ENCODE measurements at places on chromosomes 12 and 14.
A peak's percentile ranks its signal among the peaks of the same experiment; 100 is the strongest.

DNA sequence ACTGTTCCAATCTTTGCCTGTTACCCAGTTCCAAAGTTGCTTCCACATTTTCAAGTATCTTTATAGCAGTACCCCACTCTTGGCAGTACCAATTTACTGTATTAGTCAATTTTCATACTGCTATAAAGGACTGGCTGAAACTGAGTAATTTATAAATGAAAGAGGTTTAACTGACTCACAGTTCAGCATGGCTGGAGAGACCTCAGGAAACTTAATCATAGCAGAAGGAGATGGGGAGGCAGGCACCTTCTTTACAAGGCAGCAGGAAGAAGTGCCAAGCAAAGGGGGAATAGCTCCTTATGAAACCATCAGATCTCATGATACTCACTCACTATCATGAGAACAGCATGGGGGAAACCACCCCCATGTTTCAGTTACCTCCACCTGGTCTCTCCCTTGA, 215.0 kb downstream of the SNAPC1 start:
- DNase-seq, result no peak

DNA sequence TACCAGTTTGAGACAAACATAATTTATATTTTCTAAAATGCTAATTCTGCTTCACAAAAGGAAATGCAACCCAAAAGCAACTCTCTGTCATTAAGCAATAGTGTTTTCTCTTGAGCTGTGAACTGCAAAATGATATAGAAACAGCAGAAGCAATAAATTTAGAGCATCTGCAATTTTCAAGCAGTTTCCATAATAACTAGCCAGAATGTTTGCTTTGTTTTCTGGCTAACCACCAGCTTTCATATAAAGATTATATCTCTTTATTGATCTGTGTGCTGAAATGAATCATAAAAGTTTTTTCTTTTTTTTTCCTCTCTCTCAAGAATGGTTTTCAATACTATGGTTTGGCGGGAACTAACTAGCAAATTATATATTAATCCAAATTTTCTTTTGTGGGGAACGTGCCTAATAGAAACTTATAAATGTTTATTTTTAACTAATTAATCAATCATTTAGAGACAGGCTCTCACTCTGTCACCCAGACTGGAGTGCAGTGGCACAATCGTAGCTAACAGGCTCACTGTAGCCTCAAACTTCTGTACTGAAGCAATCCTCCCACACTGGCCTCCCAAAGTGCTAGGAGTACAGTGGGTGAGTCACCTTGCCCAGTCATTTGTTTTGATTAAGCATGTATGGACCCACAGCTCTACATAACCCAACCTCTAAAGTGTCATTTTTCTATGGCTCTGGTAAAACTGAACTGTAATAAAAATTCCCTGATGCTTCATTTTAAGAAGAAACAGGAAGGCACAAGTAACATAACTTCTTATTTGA, 830.1 kb upstream of the MGAT4C start:
- DNase-seq, result peak; percentile 6

GRCh38 chr12:69238589-69239351, 599 bp upstream of the CPSF6 start:
- DNase-seq, result no peak

- DNase-seq, result no peak
These were observed at the start of gene KDM2B for GRCh38 chr12:121580959-121581685. Gene KDM2B (minus strand): TSS chr12:121581023. CDS start chr12:121580911, 112 bp downstream.

DNA sequence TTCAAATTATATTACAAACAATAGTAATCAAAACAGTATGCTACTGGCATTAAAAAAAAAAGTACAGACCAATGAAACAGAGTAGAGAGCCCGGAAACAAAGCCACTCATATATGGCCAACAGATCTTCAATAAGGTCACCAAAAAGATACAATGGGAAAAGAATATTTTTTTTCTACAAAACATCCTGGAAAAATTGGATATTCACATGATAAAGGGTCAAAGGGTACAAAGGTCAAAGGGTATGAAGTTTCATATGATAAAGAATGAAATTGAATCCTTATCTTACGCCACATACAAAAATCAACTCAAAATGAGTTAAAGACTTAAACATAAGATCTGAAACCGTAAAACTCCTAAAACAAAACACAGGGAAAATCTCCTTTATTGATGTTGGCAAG, 168.5 kb upstream of the PELI2 start:
- DNase-seq, result no peak

DNA sequence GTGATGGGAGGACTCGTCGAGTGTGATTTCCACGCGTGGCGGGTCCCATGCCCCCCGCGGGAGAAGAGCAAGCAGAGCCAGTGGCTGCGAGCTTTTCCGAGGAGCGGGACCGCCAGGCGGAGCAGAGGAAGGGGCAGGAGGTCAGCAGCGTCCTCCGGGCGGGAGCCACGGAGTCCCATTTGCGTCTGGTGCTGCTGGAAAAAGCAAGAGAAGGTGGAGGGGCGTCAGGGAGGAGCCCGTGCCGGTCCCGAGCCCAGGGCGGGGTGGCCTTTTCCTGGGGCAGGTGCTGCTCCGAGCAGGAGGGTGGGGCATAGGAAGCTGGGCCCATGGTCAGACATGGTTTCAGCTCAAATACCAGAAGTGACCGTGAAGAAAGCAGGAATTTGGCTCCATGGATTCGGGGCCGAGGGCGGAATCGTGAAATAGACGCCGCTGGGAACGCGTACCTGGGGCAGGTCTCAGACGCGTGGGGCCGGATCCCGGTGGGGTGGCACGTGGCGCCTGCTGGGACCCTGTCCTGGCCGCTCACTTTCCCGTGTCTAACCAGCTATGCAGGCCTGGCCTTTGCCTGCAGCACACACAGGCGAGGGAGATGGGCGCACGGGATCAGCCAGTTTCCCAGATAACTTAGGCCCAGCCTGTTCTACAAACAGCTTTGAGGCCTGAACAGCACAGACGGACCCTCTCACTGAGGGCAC, 60.0 kb downstream of the GALNT9 start:
- no peak for DNase-seq

DNA sequence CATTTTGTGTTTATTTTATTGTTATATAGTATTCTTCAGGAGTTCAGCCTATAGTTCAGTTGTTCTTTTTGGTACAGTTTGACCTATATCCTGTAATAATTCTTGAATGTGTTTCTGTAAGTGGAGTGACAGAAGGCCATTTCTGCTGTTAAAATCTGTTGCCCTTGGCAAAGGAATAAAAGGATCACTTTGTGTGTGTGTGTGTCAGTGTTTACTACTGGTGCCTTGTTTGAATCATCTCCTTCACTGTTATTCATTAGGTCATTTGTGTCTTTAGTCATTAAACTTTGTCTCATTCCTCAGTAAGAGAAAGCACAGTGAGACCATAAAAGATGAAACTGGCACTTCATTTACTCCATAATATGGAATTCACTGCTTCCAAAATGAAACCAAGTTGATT, 130.7 kb downstream of the TMTC2 start:
- peak; percentile 63 for DNase-seq

GRCh38 chr12:132501204-132501940, 11.4 kb downstream of the FBRSL1 start:
- DNase-seq, result no peak

- no peak for DNase-seq
These were observed 48.3 kb downstream of the SFSWAP start for GRCh38 chr12:131759176-131759575.

DNA sequence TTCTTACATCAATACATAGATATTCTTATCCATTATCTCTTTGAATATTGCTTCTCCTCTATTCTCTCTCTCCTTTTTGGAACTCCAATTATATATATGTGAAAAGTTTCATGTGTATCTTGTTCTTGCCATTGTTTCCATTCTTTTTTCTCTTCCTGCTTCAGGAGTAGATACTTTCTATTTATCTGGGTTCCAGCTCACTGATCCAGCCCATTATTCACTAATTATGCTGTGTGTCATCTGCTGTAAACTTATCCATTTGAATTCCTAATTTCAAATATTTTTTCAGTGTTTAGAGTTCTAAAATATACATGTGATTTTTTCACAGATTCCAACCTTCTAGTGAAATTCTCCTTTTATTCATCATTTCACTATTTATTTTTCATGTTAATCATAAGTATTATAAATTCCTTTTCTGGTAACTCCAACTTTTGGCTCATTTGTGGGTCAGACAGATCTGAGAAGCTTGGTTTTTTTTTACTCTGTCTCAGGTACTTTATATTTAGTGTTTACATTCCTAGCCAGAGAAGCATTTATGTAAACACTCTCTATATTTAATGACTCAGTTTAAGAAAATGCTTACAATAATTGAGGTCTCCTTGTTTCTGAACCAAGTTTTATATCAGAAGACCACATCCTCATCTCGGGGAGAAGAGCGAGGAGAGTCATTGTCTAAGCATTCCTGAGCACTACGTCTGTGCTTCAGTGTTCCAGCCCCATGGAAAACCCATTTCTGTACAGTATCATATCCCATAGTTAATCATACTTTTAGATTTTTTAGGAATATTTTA, 15.9 kb upstream of the AMIGO2 start:
- peak; percentile 98 for DNase-seq

- no peak for DNase-seq
These were observed 15.6 kb upstream of the TFCP2 start for GRCh38 chr12:51188359-51189051.

DNA sequence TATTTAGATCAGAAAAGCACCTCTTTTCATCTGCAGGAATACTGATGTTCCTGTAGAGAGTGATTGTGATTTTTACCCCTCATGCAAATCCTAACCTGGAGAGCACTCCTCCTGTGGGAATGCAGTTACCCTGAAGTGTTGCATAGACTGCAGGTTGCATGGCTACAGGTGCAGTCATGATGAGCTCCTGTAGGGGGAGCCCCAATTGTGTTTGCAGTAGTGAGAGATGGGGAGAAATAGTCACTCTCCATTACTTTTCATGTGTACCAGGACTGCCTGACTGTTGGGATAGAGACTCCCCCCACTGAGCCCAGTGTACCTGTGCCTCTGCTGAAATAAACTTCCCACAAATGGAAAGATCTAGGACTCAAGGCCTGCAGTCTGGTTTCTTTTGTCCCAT, 1086.5 kb downstream of the SLC6A15 start:
- no peak for DNase-seq

- no peak for DNase-seq
These were observed 92.2 kb upstream of the DAAM1 start for GRCh38 chr14:59096303-59096702.

DNA sequence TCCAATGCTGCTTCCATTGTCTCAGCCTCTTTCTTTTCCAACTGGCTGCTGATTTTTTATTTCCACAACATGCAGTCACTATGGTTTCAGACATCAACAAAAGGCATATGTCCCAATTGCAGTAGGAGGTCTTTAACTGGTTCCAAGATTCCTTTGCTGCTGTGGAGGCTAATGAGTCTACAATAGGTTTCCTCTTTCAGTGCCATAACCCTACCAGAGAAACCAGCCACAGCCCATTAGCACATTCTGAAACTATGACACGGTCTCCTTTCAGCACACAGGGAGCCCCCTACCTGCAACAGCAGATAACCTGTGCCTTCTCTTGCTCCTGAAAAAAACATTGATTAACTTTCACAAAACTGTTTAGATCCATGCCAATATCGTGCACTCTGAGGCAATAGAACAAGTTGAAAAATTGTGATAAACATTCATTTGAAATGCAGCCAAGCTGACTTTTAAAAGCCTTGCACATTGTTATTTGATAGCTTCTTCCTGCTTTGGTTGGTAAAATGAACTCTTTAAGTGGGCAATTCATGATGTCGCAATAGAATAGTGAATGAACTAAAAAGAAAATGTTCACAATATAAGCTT, 32.4 kb downstream of the PLEKHG7 start:
- no peak for DNase-seq

DNA sequence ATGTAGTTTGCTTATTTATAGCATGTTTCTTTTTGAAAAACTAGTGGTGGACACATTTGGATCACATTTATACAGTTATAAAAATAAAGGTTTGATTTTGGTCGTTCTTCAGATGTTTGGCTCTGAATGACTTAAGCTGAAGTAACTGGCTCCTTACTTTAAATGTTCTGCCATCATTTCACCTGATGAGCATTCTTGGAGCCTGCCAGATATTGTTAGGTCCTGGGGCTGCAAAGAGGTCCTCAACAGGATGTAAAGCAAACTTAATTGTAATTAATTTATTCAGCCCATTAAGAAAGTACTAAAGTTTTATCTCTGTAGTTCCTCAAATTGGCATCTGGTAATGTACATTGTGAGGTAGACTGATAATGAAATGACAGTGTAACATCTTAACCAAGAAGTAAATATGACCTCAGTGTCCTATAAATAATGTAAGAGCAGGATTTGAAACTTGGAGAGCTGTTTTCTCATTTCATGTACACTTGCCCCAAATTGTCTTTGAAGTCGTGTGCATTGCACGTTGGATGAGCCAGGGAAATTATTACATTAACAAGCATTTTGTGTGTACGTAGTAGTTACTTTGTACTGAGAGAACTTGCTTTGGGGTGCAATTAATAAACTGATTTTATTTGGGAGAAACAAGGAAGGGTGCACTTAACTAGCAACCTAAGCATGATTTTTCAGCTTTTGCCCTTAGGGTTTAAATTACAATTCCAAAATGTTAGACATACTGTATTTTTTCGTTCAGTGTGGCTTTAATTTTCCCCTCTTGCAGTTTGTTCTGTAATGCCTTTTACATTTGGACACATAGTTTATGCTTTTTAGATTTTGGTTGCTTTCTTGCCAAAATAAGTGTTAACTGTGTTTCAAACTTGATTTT, 7.5 kb downstream of the EIF5 start:
- no peak for DNase-seq

DNA sequence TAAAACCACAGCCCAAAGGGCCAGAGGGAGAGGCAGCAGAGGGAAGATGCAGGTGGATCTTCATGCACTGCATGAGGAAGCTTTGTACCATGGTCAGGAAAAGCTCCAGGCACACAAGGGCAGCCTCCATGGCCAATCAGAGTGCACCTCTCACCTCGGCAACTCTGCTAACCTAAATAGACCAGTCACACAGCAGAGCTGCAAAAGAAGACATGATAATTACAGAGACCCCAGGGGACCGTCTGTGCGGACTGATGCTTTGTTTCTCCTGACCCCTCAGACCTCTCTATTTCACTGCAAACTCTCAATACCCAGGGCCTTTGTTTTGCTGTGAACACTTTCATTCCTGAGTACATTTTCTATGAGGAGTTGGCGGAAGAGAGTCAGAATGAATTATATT, 10.7 kb upstream of the TCL1B start:
- DNase-seq, result no peak

DNA sequence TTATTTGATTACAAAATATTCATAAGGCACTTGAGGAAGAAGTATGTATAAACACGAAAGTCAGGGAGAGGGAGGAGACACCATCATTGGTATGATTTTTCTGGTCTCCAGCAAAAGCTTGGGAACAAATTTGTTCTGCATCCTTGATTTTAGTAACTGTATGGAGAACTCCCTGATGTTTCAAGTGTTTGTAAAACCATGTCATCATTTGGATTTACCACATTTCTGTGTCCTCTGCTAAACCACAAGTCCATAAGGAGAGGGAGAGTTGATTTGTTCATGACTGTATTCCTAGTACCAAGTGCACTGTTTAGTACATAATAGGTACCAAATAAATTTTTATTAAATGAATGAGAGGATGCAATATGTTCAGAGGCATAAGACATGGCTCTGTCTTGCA, 181.1 kb downstream of the BTG1 start:
- DNase-seq, result peak; percentile 7

Measured in kidney glomerular epithelial cell (primary cell).